Kidney (tissue), 22 donors: ENCODE measurements at places on chromosomes 2 and 18. TPM values are rescaled to one million over a fixed set of nuclear protein-coding genes. Genes with fewer than 3 reads are reported as not detected.

GRCh38 chr2:4972472-4972871 is 719.7 kb upstream of the SOX11 start:
- H3K36me3 ChIP-seq: no peaks in the 10 kb centered on the region
- H3K27ac ChIP-seq: no peak overlapping the region
- H3K4me1 ChIP-seq: no peaks in the 10 kb centered on the region
- H3K27me3 ChIP-seq: no peaks in the 10 kb centered on the region

GRCh38 chr2:162244541-162245031 is 1.3 kb upstream of the FAP start:
- no peak overlapping the region for H3K4me3 ChIP-seq
- H3K27ac ChIP-seq: no peak overlapping the region
- H3K27me3 ChIP-seq: no peaks in the 10 kb centered on the region
- DNase-seq: peak; percentile 19

GRCh38 chr2:205822579-205822978 is 140.3 kb downstream of the NRP2 start:
- H3K27me3 ChIP-seq: no peaks in the 10 kb centered on the region
- no peak overlapping the region for H3K4me3 ChIP-seq
- H3K36me3 ChIP-seq: no peaks in the 10 kb centered on the region
- DNase-seq: no peak
- H3K4me1 ChIP-seq: no peaks in the 10 kb centered on the region

DNA sequence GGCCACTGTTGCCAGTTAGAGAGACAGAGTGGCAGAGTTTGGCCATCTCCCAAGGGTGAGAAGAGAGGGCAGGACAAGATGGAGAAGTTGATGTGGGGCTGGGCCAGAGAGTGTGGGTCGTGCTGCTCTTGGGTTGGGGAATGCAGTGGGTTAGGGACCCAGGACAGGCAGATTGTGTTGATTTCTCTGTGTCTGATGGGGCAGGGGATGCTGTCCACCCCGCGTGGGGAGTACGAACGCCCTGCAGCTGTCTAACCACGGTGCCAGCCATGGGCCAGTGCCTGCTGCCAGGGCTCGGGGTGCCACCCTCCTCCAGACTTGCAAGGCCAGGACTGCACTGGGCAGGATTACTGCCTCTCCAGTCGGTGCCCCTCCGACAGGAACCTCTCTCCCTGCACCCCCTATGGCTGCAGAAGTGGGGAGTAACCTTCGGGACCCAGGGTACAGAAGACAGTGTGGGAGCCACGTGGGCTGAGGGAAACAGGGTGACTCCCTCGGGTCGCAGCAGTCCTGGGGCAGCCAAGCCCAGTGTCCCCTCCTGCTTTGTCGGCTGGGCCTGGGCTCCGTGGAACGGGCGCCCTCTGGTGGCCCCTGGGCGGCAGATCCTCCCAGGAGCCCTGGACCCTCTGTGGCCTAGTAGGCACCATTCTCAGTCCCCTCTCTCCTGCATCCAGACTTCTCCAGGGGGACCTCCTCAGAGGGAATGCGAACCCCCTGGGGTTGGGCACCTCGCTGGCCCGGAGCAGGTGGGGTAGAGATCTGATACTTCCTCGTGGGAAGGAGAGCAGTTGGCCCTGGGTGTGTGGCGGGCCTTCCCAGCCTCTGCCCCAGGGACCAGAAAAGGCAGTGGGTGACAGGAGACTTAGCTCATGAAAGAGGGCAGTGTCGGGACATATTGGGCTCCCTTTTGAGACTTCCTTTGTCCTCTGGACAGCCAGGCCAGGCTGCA is 2.7 kb downstream of the GPC1 start:
- no peaks in the 10 kb centered on the region for H3K36me3 ChIP-seq
- H3K27me3 ChIP-seq: no peaks in the 10 kb centered on the region
- H3K4me3 ChIP-seq: no peak overlapping the region
- no peak overlapping the region for H3K27ac ChIP-seq
- H3K4me1 ChIP-seq: no peaks in the 10 kb centered on the region

GRCh38 chr2:148545390-148546256 is 98.9 kb upstream of the EPC2 start:
- no peak for DNase-seq
- no peak overlapping the region for H3K4me3 ChIP-seq
- no peak overlapping the region for H3K27ac ChIP-seq
- H3K27me3 ChIP-seq: no peaks in the 10 kb centered on the region
- no peaks in the 10 kb centered on the region for H3K36me3 ChIP-seq

DNA sequence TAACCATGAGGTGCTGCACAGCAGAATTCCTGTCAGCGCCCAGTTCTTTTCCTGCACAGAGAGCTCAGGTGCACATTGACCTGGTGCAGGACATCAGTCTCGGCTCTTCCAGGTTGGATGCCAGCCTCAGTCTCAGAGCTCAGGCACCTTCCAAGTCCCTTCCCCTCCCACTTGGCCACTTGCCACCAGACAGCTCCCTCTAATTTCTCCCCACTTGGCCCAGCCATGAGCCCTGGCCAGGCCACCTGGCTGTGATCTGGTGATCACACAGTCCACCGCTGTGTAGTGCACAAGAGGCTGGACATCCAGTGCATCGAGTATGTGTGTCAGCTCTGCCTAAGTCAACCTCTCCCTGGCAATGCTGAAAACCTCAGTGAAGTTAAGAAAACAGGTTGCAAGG is 336.6 kb upstream of the MYT1L start:
- no peak overlapping the region for H3K27ac ChIP-seq
- no peak for DNase-seq
- no peaks in the 10 kb centered on the region for H3K27me3 ChIP-seq
- no peaks in the 10 kb centered on the region for H3K4me1 ChIP-seq
- H3K36me3 ChIP-seq: no peaks in the 10 kb centered on the region

DNA sequence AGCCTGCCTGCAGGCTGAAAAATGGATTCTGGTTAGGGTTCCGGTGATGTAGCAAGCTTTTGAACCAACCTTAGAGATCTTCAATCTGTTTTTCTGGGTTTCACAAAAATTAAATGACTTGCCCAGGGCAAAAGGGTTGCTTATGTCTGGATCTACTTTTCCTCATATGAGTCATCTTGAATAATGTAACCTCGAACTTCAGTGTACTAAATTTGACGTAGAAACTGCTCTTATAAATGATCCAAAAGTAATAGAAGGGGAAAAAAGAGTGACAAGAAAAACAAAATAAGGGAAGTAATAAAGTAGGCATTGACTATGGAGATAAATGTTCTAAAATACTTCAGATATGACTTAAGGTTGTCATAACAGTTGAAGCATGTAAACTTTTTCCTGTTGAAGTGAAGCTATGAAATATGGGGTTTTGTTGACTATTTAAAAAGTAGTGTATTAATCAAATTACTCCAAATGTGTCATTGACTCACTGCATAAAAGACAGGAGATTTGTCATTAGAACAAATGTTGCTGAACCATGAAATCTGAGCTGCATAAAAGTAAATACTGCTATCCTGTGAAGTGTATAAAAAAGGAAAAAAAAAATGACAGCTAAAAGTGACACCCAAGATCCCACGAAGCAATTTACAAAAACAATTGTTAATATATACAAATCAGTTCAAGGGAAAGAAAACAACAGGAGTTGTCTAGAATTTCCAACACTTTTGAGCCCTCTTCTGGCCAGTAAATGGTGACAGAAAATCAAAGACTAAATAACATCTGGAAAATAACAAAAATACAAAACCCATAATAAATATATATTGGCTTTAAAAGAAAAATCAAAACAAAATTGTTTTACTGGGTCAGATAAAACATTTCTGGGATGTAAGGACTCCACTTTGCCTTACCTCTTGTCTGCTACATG is 103.6 kb upstream of the SERPINE2 start:
- no peak overlapping the region for H3K4me3 ChIP-seq
- no peak overlapping the region for H3K27ac ChIP-seq
- no peaks in the 10 kb centered on the region for H3K27me3 ChIP-seq
- H3K36me3 ChIP-seq: no peaks in the 10 kb centered on the region

- H3K36me3 ChIP-seq: no peaks in the 10 kb centered on the region
- no peak overlapping the region for H3K27ac ChIP-seq
Observed at GRCh38 chr2:212973347-212973746, 178.1 kb downstream of the IKZF2 start.

DNA sequence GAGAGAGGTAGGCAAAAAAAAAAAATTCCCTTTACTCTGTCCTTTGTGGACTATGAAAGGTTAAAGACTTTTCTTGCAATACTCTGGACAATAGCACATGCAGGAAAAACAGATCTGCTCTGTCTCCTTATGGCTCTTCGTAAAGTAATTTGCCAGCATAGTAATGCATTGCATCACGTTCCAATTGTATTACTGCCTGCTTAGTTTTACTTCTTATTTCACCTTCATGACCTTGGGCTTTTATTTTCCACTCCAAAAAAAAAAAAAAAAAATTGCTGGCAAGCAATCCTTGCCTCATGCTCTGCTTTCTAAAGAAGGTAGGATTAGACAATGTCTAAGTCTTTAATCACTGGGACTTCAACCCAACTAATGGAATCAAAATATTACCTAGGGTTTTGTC is 1802.7 kb downstream of the SUCLG1 start:
- no peaks in the 10 kb centered on the region for H3K4me1 ChIP-seq
- DNase-seq: no peak
- H3K27ac ChIP-seq: no peak overlapping the region
- H3K4me3 ChIP-seq: no peak overlapping the region
- H3K36me3 ChIP-seq: no peaks in the 10 kb centered on the region

DNA sequence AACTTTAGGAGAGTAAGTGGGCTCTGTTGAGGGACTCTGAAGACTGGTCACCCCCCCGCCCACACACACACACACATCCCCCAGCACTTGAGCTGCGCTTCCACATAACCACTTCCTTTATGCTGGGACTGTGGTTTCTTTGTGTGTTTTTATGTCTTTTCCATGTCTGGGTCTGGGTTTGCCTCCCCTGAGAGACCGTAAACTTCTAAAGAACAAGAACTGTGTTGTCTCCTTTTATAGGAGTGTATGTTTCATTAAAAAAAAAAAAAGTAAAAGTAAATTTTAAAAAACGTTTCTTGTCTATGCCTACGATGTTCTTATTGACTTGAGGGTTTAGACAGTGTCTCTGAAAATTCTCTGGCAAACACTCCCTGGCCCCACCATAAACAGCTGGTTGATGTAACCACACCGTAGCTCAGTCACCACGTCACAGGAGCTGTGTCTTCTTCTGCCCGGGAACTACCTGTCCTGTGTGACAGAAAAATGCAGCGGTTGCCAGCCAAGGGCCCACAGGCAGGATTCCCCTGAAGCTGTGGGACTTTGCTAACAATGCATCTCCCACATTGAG is 68.0 kb downstream of the KLHL29 start:
- H3K36me3 ChIP-seq: no peaks in the 10 kb centered on the region
- no peak overlapping the region for H3K27ac ChIP-seq
- no peaks in the 10 kb centered on the region for H3K4me1 ChIP-seq
- no peaks in the 10 kb centered on the region for H3K27me3 ChIP-seq

DNA sequence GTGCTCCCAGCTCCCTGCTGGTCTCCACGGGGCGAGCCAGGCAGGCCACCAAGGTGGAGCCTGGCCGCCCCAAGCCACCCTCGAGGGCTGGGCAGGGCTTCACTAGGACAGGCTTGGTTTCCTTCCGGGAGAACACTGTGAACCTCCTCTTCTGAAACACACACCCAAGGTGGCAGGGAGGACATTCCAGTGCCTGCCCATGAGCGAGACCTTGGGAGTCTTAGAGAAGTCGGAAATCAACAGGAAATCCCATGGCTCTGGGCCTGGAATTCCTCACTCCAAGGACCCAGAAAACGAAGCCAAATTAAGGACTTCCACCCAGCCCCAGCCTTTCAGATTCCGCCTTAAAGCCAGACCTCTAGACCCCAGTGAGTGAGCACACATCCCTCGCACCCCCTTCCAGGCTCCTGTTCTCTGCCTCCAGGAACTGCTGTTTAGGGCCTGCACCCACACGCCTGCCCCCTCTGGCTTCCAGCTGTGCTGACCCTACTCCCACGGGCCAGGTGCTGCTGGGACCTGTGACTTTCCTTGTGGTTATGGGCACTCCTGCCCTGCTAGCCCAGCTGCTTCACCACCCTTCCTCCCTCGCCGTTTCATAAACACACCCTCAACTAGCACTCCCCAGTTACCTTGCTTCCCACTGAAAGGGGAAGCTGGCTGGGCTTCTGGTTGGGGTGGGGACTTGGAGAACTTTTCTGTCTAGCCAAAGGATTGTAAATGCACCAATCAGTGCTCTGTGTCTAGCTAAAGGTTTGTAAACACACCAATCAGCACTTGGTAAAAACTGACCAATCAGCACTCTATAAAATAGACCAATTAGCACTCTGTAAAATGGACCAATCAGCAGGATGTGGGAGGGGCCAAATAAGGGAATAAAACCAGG is 13.7 kb downstream of the GPR17 start:
- no peaks in the 10 kb centered on the region for H3K4me1 ChIP-seq
- H3K4me3 ChIP-seq: no peak overlapping the region
- no peaks in the 10 kb centered on the region for H3K36me3 ChIP-seq
- peaks cover 2% of the 10 kb centered on the region for H3K27me3 ChIP-seq
- H3K27ac ChIP-seq: peak overlapping the region; percentile 63
- DNase-seq: no peak

Gene GPR45
- not detected for total RNA-seq

Gene CEBPZ
- 55.9 TPM for total RNA-seq

Gene ANKRD23
- 4.0 TPM for total RNA-seq

Gene DES
- 74.2 TPM for total RNA-seq
